Central memory CD4-positive, alpha-beta T cell (primary cell): ENCODE measurements at places on chromosomes 4 and X.

GRCh38 chrX:103674531-103675454, 11.7 kb downstream of the MORF4L2 start:
- no peak for DNase-seq

- no peak for DNase-seq
Measured at GRCh38 chr4:38625508-38625907, 38.5 kb upstream of the KLF3 start.

- DNase-seq: no peak
Measured at GRCh38 chrX:35016051-35016450, 73.5 kb downstream of the FAM47B start.

GRCh38 chr4:83075311-83076095, 39.0 kb downstream of the PLAC8 start:
- DNase-seq: no peak

DNA sequence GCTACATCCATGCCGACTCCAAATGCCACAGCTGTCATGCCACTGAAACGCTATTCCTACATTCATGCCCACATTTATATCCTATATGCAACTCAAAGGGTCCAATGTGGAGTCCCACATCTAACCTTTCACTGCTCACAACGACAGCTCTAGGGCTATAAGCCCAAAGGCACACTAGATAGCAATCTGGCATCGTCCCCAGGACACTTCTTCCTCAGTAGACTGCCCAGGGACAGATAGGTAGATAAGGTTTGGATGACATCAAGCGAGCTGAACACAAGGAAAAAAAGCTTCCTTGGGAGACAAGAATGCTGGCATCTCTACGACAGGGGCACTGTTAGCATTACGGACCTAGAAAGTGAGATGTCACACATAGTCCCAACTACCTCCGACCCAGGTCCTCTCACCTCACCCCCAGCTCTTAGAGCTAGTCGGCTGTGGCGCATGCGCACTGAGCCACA, 685 bp downstream of the RAB9B start:
- DNase-seq: no peak

- no peak for DNase-seq
Measured at GRCh38 chr4:99986792-99987191, 36.7 kb upstream of the H2AZ1 start.

GRCh38 chrX:120517936-120518335, 42.8 kb downstream of the CUL4B start:
- no peak for DNase-seq

- no peak for DNase-seq
Measured at GRCh38 chr4:76689145-76689817, 208.7 kb downstream of the SOWAHB start.

GRCh38 chr4:93480452-93480851, 348.1 kb upstream of the ATOH1 start:
- no peak for DNase-seq

DNA sequence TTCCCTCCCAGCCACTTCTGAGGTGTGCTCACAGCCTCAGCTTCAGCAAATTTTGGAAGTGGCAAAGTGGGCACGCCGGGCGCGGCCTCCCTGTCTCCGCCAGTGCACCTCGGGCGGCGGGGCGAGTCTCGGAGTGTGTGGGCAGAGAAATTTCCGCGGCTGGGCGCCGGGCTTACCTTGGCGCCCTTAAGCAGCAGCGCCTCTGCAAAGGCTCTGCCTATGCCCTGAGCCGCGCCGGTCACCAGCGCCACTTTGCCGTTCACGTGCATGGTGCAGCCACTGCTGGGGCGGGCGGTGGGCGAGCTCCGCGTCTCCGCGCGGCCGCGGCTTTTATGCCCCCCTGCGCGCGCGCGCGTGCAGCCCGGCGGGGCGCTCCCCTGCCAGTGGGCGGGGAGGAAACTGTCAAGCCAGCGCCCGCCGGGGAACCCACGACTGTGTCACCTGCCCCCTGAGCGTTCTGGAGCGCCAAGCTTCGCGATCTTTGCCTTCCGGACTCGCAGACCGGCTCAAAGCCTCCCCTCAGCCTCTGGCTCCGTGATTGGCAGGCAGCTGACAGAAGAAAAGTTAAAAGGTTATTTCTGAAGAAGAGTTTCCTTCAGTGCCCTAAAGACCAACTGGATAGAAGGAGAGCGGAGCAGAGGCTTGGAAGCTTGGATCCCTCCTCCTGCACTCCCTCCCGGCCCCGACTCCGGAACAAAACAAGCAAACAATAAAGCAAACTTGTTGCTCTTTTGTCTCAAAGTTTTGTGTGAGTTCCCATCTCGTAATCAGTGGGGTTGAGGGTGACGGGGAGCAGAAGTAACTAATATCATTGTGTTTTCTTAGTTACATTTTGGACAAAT, at the start of gene HPGD:
Gene HPGD (minus strand): TSS at position 306 of the 842 bp plus-strand sequence. CDS start 37 bp downstream, at position 269.
- peak; percentile 60 for DNase-seq

DNA sequence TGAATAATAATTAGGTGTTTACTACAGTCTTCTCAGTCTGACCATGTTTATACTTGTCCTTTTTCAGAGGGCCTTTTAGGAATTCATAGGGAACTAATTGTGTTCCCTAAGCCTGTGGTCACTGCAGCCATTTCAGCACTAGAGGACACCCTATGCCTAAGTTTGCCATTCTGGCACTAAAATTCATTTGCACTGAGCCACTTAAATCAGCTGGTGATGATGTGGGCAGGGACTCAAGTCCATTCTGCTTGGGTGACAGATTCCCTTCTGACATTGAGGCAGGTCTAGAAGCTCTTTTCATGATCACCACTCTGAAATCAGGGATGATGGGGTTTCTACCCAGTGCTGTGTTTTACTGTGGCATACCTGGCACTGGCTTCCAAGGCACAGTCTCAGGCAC, 1178.9 kb upstream of the DIAPH2 start:
- no peak for DNase-seq

- no peak for DNase-seq
Measured at GRCh38 chr4:137124278-137124932, 407.9 kb downstream of the PCDH18 start.

GRCh38 chr4:84652478-84652877, 69.6 kb downstream of the CDS1 start:
- no peak for DNase-seq

DNA sequence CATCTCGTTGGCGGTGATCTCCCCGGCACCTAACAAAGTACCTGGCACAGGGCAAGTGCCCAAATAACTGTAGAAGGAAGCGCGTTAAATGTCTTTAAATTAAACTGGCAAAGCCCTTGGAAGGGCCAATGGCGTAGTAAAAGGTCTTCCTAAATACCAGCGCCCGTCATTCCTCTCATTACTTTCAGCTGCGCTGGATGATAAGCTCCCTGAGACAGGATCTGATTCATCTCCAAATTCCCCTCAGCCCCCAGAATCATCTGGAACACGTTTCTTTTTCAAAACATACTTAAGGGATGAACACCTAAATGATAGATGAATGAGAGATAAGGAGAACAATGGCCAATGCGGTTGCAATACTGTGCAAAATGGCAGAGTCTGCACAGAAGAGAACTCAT, 95.1 kb downstream of the AFAP1 start:
- no peak for DNase-seq
